G401 (cell line): ENCODE measurements at places on chromosomes 5 and 9. TPM values are rescaled to one million over a fixed set of nuclear protein-coding genes. Genes with fewer than 3 reads are reported as not detected.
A peak's percentile ranks its signal among the peaks of the same experiment; 100 is the strongest.

DNA sequence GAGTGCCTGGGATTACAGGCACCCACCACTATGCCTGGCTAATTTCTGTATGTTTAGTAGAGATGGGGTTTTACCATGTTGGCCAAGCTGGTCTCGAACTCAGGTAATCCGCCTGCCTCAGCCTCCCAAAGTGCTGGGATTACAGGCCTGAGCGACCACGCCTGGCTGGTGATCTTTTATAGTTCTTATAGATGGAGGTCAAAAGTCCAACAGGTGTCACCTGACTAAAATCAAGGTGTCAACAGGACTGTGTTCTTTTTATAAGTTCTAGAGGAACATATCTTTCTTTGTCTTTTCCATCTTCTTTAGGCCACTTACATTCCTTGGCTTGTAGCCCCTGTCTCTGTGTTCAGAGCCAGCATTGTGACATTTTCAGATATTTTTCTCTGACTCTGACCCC lies 155.5 kb upstream of the SLC12A2 start:
- no peak for DNase-seq

- no peak for DNase-seq
Observed at GRCh38 chr5:108171759-108172158, 210.1 kb downstream of the FBXL17 start.

GRCh38 chr5:53785924-53786323 lies 225.5 kb downstream of the NDUFS4 start:
- DNase-seq, result no peak

GRCh38 chr5:97534166-97534565 lies 351.1 kb upstream of the RIOK2 start:
- peak; percentile 33 for DNase-seq

DNA sequence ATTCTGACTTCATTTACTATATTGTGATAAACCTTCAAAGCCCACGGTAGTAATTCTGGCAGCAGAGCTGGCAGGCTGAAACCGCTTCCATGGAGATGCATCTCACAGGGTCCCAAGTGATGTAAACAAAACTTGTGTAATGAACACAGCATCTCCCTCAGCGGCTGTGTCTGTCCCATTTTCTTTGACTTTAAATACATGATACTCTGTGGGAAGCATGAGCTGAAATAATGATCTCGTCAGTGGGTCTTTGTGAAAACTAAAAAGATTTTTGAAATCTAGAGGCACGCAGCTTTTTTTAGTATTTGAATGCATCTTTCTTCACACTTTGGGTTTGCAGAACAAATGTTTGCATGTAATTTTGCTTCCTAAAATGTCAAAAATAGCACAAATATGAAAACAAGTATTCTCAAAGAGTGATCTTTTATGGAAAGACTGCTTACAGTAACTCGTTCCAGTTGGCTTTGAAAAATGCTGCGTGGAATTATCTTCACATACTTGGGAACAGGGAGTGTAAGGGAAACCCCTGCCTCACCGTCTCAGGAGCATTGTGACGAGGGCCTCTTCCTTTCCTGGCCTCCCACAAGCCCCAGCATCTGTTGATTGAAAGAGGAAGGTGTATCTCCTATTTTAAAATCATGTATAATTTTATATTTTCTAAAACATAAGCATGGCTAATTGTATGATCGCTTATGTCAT lies 18.1 kb upstream of the LPCAT1 start:
- no peak for DNase-seq

GRCh38 chr9:104339692-104340091 lies 164.4 kb upstream of the OR13F1 start:
- no peak for DNase-seq

- DNase-seq, result no peak
Observed at GRCh38 chr9:12822111-12822510, 47.3 kb downstream of the LURAP1L start.

GRCh38 chr5:159290741-159291140 lies 27.7 kb downstream of the UBLCP1 start:
- no peak for DNase-seq

DNA sequence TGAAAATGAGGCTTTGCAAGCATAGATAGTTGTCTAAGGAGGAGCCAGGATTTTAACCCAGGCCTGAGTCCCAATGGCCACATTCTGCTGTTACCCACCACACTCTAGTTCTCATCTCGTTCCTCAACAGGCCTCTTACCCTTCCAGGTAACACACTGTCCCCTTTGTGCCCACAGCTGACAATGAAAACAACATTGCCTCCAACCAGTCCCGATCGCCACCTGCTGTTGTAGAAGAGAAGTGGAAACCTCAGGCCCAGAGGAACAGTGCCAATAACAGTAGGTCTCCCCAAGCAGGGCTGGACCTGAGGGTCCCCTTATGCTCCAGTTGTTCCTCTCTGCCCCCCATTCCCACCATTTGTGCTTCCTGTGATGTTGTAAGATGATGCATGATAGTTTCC lies 30.4 kb downstream of the AMBP start:
- no peak for DNase-seq

DNA sequence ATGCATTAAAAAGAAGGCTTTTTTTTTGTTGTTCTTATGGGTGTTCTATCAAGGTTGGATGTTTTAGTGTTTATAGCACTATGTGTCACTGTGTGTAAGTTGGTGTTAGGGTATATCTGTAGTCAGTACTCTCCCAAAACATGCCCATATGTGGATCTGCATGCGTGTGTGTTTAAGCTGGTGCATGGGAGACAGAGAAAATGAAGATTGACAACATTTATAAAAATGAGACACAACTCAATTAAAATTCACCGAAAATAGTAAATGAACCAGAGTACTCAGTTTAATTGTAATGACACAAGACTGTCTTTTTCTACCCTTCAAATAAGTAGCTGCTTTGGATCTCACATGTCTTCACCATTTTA lies 323.4 kb downstream of the TMEM161B start:
- DNase-seq, result no peak

DNA sequence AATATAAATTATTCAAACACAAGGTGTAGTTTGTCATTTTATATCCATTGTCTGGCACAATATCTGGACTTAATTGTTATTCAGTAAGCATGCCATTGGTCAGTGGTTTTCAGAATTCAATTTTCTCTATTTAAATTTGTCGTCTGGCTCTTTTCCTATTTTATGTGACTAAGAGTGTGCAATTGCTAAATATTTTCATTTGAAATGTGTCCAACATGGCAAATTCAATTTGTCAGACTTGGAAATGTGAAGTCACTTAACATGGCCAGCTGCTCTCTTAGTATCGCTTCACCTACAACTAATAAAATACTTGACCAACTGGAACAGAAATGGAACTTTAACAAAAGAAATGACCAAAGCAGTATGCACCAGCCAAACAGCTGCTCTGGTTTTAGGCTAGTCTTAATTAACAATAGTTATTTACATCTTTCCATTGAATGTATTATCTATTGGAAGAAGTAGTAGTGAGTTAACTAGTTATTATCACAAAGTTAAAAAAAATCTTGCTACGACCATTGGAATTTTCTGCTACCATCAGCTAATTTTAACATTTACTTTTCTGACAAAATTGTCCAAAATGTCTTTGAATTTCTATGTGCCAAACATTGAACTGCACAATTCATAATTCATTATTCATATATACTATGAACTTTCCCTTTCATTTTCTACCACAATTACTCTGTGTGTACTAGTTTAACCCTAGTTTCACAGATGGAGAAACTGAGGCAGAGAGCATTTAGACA lies 720.7 kb upstream of the FAM174A start:
- DNase-seq, result no peak

DNA sequence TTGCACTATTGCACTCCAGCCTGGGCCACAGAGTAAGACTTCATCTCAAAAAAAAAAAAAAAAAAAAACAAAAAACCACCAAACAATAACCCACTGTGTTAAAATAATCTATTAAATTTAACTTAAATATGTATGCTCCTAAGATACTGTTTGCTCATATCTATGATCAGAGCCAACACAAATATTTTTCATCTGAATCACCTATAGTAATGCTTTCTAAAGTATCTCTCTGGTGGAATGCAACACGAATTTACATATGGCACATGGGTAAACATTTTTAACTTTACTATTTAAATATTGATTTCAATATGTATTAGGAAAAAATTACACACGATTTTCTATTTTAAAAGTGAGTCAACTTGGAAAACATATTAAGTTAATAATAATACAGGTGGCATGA lies 196.4 kb downstream of the RFX3 start:
- no peak for DNase-seq

DNA sequence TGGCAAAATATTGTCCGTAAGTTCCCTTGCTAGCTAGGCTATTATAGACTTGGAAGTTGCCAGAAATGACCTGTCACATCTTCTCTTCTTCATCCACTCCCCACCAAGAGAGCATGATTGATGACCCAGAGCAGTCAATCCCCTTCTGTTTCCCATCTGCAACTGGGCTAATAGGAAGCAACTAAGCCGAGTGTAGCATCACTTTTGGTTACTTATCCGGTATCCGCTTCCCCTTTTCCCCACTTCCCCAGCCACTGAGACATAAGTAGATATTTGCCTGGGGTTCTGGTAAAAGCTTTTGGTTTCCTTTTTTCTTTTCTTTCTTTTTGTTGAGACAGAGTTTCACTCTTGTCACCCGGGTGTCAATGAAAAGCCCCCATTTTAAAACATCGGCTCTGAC lies 29.4 kb upstream of the LIFR start:
- no peak for DNase-seq

DNA sequence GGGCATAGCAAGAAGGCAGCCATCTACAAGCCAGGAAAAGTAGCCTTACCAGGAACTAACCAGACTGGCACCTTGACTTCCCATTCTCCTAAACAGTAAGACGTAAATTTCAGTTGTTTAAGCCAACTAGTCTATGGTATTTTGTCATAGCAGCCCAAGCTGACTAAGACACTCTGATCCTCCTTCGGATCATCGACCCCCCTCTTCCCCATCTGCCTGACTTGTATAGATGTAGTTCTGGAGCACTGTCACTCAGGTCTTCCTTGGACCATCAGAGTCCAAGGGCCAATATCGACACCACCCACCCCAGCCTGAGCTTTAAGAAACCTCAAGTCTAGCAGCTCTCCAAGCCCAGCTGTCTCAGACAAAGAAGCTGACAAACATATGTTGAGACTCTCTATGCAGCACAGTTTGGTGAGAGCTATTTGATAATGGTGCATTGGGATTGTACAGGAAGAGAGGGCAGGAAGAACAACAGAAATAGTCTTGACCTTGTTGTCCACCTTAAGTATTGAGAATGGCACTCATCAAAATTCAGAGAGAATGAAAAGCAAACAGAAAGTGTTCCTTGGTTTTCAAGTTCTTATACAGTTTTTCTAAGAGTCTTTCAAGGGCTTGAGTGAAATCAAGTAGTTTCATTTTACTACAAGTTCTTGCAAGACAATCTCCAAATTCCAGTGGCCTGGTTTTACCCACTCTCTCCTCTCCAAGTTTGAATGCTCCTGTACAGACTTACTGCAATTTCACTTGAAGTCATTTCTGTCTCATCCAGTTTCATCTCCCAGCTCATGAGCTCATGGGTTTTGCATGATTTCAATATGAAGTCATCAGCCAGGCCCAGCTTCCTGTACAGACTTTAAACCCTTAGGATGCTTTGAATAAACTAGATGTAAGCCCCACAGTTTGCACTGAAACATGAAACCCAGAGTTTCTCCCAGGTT lies 122.3 kb upstream of the RAI14 start:
- no peak for DNase-seq

DNA sequence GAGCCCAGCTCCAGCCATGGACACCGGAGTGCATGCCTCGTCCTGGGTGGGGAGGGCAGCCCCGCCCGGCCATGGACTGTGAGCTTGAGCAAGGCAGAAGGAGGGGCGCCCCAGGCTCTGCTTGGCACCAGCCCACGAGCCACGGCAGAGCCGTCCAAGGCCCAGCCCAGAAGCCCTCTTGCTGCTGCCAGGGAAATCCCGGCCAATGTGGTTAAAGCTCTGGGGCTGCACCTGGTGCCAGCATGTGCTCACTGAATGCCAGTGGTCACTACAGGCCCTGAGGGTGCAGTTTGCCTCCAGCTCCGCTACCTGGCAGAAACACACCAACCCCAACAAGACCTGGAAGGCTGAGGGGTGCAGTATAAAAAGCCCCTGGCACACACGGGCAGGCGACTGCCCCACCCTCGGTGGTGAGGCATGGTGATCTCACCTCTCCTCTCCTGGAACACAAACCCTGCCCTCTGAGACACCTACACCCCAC lies 11.8 kb downstream of the BRD3 start:
- DNase-seq, result peak; percentile 93

DNA sequence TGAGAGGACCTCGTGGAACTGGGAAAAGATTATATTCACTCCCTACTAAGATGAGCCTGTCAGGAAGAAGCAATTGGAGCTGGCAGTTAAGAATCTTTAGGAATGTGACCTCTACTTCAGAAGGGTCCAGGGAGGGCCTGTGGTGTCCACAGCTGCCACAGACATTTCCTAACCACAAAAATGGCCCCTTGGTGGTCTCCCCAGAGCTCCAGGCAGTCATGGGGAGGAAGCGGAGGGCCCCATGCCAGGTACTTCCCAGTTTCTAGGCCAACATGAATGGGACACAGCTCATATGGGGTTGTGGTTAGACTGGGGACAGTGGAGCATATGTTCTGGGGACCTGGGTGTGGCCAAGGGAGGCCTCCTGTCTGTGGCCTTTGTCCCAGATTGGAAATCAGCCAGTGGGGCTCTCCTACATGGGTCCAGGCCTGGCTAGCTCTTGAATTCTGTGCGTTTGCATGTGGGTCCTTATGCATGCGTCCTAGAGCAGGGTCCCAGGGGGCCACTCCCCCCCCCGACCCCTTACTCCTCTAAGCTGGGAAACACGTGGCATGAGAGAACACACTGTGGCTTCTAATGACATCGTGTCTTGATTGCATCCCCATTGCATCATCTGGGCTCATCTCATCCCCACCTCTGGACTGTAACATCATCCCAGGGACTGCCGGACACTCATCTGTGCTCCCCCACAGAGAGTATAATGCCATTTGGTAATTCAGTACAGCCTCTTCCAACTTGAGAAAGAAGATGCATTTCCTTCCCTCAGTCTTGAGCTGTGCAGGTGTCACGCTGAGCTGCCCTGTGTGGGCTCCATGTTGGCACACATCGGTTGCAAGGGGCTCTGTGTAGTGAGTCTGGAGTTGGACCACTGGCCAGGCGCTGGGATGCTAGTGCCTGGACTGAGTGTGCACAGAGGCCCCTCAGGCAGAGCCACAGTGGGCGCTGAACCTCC lies 31.3 kb downstream of the IRF1 start:
- no peak for DNase-seq

DNA sequence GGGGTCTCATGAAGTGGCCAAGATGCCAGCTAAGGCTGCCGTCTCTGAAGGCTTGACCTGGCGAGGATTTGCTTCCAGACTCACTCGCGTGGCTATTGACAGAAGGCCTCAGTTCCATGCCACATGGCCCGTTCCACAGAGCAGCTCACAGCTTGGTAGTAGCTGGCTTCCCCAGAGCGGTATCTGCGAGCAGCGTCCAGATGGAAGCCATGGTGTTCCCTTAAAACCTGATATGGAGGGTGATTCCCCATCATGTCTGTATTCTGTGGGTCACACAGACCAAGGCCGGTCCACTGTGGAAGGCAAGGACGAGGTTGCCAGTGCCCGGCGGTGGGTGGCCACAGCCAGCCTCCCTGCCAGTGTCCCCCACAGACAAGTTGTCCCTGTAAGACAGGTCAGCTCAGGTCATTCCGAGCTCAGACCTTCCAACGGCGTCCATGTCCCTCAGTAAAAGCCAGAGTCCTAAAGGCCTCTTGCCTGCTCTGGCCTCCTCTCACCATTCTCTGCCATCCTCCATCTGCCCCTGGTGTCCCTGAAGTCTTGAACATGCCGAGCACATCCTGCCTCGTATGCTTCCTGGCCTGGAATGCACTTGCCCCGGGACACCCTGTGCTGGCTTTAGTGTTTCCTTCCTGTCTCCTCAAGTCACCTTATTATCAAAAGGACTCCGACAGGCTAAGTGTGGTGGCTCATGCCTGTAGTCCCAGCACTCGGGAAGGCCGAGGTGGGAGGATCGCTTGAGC lies 61.3 kb upstream of the LRRTM2 start:
- DNase-seq, result peak; percentile 56

Gene ACOT12
- not detected in 2 replicates for total RNA-seq

Gene N4BP3
- total RNA-seq, result 9.3 and 10.4 TPM in 2 replicates

Gene ARL14EPL
- total RNA-seq, result not detected in 2 replicates
